NCI-H1417 (cell line): ENCODE measurements at places on chromosomes 12 and 14.

GRCh38 chr14:51328064-51328771 is 88.2 kb downstream of the TMX1 start:
- no peak for DNase-seq

- DNase-seq, result no peak
Observed at GRCh38 chr14:65346895-65347294, 65.6 kb upstream of the FUT8 start.

GRCh38 chr14:96683562-96684289 is 113.5 kb upstream of the VRK1 start:
- DNase-seq, result no peak

DNA sequence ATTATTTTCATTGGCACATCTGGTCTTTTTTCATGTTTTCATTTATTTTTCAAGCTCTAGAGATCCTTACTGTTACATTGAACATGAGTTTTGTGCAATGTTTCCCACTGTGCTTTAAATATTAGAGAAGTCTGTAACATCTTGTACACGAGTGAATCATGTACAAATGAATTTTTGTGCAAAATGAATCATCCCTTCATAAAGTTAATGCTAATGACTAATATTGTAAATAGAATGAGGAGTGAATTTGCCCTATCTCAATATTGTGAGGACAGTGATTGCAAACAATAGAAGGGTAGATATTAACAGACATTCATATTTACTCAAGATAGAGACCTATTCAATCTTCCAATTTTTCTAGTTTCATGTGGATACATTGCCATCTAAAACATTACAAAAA is 463.3 kb upstream of the FOXG1 start:
- no peak for DNase-seq

- peak; percentile 16 for DNase-seq
Observed at GRCh38 chr12:3336606-3337311, 154.2 kb upstream of the PRMT8 start.

DNA sequence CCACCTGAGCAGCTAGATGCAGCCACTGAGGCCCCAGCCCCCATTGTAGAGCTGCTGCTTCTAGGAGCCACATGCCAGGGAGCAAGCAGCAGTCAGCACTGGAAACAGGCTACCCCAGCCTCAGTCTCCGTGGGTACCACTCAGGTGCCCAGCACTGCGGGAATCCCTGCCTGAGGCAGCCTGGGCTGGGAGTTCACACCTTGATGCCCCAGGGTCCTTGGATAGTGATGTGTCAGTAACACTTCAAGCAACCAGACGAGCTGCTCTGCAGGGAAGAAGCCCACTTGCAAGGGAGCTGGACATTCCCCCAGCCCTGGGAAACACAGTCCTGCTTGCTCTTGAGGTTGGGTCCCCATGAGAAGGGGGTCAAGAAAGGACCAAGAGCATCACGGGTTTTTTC is 90.7 kb downstream of the ZFP36L1 start:
- no peak for DNase-seq

DNA sequence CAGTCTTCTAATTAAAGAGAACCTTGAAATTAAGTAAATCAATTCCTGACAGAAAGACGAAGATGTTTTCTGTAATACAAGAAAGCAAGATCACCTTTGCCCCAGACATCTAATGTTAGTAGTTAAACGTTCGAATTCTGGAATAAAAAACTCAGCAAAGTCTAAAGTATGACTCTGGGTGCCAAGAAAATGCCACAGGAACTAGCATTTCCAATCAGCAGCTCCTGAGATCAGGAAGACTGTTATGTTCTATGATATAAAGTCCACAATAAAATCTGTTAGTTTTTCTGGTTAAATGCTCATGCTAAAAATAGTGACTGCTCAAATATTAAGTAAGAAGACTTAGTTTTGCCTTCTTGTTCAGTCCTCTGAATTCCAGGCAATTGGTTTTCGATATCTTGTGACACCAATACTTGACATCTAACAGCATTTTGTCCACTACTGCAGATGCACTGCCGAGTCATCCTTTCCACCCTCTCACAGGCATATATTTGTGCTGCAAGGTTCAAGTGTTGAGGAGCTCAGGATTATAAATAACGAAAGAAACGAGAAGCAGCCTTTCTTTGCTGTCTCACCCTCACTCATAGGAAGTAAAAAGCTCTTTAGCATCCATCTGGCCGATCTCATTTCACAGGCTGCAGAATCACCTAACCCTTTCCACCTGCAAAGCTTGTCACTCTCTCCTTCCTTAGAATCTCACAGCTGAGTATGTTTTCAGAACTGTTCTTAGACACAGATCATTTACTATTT is 32.0 kb downstream of the SSH1 start:
- peak; percentile 29 for DNase-seq

- DNase-seq, result no peak
Observed at GRCh38 chr14:106843386-106843785, 1317.0 kb downstream of the TMEM121 start.

GRCh38 chr12:59839514-59839913 is 243.7 kb downstream of the SLC16A7 start:
- DNase-seq, result no peak

- DNase-seq, result no peak
Observed at GRCh38 chr12:43102546-43103264, 449.3 kb downstream of the ADAMTS20 start.

DNA sequence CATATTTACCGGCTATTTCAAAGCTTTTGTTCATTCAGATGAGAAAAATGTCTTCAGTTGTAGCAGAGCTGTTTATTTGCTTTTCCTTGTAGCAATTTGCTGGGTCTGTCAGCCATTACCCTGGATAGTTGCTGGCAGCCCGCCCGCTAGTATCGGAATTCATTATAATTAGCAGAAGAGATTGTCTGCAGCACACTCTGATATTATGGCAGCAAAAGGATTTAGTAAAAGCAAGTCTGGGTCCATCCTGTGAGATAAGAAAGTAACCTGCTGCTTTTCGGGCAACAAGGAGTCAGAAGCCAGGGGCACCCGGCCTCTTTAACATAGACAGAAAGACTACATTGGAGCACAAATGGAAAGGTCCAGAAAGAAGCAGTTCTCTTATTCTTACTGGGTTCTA is 6.1 kb upstream of the SLC35E3 start:
- no peak for DNase-seq

- DNase-seq, result no peak
Observed at GRCh38 chr14:28830115-28830534, 63.5 kb downstream of the FOXG1 start.

DNA sequence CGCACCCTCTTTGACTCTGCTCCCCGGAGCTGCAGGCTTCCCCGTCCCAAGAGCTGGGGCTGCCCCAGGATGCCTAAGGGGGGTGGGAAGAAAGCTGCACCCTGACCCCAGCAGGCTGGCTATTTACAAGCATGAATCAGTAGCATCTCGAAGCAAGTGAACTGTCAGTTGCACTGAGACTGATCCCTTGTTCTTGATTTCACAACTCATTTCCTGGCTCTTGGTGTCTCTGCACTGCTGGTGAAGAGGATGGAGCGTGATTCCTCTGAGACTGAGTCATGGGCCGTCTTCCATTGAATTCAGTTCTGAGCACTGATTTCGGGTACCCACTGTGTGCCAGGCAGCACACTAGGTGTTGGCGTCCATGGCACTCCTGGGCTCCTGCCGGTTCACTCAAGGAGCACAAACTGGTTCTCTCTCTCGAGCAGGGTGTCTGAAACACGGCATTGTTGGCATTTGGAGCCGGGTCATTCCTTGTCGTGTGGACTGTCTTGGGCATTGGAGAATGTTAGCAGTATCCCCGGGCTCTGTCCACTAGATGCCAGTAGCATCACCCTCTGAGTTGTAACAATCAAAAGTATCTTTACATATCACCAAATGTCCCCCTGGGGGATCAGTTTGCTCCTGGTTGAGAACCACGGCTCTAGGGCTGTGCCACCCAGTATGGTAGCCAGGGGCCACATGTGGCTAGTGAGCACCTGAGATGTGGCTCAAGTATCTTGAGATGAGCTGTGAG is 86.9 kb downstream of the RIN3 start:
- DNase-seq, result no peak

DNA sequence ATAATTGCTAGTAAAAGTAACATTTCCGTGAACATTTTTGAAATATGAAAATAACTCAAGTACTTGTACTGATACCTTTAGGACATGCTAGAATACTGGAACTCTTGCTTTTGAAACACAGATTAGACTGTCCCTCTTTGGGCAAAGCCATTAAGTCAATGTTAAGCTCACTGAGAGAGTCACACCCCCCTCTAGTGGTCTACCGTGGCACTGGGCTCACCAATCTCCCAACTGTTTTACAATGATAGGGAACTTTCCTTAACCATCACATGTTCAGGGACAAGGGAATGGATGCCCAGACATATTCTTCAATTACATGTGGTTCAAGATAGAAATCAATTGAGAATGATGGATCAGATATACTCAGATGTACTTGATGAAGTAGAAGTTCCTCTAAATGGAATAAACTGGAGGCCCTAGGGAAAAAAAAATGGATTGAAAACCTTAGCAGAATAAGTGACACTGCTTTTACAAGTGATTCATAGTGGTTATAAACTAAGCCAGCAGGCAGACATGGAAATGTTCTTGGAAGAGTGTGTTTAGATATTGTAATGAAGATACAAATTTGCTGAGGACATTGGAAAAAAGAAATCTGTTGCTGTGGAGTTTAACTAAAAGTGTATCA is 17.8 kb downstream of the NANOG start:
- peak; percentile 20 for DNase-seq

DNA sequence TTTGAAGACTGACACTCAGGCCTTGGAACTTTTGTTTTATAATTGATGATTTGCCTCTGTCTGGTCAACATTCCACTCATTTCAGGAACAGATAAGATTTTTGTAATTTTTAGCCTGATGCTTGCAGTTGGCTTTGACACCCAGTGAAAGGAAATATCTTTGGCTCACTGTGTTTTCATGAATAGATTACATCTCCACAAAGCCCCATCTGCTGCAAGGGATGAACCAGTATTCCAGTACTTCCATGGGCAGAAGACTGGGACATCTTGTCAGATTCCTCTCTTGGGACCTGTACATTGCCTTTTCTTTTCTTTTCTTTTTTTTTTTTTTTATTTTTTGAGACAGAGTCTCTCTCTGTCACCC is 28.4 kb downstream of the GSG1 start:
- no peak for DNase-seq

- DNase-seq, result no peak
Observed at GRCh38 chr14:77305696-77306095, 15.0 kb downstream of the POMT2 start.
